Stimulated activated CD4-positive, alpha-beta T cell treated with anti-CD3 and anti-CD28 coated beads, Interleukin-4, amount 100 ng/mL, for 1 hour (primary cell): ENCODE measurements at places on chromosomes 3 and 15.

DNA sequence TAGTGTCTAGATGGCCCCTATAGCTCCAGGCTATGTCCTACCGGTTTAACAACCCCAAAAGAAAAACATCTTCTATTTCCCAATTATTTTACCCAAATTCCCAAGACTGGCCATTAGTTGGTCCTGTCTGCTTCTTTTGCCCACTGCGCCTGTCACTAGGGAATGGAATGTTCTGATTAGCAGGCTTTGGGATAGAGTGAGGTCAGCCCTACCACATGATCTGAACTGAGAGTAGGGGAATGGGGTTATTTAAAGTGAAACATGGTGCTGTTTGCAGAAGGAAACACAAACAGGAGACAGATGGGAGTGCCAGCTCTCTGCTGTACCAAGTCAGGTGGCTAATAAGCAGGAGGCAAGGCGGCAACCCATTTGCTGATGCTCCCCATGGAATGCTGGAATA is 635.6 kb upstream of the CFAP20DC start:
- no peak for DNase-seq

GRCh38 chr15:53072077-53072476 is 281.9 kb upstream of the ONECUT1 start:
- no peak for DNase-seq

GRCh38 chr15:66252685-66253417 is 699 bp downstream of the MEGF11 start:
- DNase-seq: peak; percentile 32

DNA sequence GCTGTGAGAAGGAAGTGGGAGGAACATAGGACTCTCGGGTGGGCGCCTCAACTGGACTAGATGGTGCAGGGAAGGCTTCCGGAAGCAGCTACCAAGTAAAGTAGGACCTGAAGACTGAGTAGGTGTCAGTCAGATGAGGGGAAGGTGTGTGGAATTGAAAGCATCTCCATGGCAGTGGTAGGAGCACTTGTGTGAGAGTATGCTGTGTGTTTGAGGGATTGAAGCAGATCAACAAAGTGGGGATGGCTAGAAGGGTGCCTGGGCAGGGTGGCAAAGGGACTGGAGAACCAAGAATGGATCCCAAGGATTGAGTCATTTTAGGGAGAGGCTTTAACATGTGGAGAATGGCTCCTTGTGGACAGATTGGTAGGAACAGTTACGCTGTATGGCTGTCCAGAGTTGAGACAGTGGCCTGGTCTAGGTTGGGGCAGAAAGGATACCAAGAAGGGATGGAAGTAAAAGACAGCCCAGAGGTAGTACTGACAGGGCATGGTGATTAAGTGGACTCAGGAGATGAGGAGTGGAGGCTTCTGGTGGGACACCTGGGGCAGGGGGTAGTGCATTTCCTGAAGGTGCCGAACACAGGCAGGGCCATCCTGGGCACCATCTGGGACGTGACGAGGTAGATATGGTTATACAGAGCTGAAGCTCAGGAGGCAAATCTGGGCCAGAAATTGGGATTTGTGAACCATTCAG is 1.5 kb downstream of the UQCC5 start:
- DNase-seq: no peak

DNA sequence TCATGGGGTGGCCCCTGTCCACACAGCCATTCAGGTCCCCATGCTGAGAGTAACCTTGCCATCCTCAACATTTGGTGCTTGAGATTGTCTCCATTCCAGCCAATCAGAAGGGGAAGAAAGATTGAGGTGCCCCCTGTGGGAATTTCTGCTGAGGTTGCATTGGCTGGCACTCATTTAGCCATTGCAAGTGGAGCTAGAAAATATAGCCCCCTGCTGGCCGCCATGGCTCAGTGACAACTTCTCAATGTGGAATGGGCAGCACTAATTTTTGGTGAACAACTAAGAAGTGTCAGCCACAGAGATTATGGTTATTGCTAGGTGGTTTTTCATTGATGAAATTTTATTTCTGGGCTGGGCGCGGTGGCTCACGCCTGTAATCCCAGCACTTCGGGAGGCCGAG is 22.0 kb downstream of the COL6A6 start:
- DNase-seq: peak; percentile 27
